Heart left ventricle (tissue), 16 donors: ENCODE measurements at places on chromosomes 12 and 14. TPM values are rescaled to one million over a fixed set of nuclear protein-coding genes. Genes with fewer than 3 reads are reported as not detected.

Gene ESRRB
- 6.5 TPM for polyA plus RNA-seq

Gene PARP11
- polyA plus RNA-seq, result 1.5 TPM

Gene GLS2
- 0.33 TPM for polyA plus RNA-seq

Gene ZNF641
- polyA plus RNA-seq, result 8.0 TPM

Gene SLC25A47
- not detected for polyA plus RNA-seq

Gene RNF212B
- polyA plus RNA-seq, result not detected

Gene INHBE
- not detected for polyA plus RNA-seq
